ENCODE measurements at places on chromosomes 2 and 18.

DNA sequence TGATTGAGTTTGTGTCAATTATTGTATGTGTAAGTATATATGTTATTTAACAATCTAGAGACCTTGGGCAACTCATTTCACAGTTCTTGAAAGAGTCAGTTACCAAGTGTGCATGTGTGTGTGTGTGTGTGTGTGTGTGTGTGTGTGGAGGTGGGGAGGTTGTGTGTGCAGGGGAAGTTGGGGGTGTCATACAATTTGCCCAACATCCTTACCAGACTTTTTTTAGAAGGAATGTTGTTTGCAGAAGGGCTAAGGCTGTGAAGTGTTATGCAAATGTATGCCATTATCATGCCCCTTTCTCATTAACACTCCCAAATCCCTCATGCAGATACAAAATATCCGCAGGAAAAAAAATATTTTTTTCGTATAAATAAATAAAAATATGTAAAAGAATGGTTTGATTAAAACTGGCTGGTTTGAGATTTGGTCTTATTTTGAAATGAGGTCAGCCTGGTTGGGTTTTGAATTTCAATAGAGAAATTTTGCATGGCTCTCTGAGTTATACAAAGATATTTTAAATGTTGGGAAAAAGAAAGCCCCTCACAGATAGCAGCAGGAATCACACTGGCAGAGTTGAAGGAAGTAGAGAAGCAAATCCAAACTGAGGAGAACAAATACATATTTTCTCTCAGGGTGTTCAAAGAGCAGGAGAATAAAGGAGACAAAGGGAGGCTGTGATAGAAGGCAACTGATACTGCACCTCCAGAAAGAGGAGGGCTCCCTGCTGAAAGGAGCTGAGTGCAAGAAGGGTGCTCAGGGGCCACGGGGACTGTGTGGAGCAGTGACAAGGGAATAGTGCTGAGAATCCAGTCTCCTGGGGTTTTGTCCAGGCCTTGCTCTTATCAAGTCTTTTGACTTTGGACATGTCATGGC, 1365.5 kb upstream of the CELF4 start:
- DNase-seq, result no peak

DNA sequence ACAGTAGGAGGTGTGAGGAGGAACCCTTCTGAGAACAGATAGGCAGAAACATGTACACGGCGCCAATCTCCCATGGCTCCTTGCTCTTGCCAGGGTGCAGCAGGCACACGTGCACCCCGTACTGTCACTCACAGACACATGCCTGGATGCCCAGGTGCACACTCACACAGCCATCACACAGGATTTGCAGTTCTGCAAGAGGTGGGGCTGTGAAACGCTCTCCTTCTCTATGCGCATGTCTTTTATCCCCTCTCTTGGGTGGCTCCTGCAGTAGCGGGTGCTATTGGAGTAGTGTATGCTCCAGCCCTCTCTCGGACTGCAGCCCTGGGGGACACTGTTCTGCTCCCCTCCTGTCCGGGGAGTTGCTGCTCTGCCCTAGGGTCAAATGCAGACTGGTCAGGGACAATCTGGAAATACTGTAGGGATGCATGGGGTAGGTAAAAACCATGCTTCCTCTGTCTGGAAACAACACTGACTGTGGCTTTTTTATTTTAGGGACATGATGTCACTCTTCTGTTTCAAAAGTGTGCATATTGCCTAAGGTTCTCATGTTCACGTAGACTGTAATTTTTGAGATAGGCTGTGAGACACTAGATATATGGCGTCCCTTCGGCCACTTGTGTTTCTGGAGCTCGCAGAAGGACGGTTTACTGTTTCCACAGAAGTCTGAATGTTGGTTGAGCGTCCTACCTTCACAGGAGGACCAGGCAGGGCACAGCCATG, 118.5 kb downstream of the PRKCE start:
- no peak for DNase-seq

DNA sequence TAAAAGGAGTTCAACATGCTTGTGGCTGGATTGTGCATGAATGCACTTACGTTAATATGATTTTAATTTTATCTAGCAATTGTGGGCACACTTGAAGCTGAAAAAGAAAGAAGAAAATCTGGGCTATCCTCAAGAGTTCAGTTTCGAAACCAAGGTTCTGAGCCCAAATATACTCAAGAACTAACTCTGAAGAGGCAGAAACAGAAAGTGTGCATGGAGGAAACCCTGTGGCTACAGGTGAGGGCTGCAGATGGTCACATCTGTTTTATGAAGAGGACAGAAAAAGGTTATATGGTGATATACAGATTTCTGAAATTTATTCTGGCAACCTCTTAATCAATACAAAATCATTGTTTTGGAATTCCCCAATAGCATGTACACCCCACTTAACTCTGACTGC, 57.3 kb downstream of the ITGA6 start:
- DNase-seq, result no peak

GRCh38 chr2:224162122-224162521, 123.0 kb upstream of the SERPINE2 start:
- no peak for DNase-seq

GRCh38 chr18:37381554-37381953, 184.0 kb downstream of the CELF4 start:
- DNase-seq, result no peak

- DNase-seq, result no peak
These were observed 140.7 kb downstream of the RNF144A start for GRCh38 chr2:7057865-7058400.

DNA sequence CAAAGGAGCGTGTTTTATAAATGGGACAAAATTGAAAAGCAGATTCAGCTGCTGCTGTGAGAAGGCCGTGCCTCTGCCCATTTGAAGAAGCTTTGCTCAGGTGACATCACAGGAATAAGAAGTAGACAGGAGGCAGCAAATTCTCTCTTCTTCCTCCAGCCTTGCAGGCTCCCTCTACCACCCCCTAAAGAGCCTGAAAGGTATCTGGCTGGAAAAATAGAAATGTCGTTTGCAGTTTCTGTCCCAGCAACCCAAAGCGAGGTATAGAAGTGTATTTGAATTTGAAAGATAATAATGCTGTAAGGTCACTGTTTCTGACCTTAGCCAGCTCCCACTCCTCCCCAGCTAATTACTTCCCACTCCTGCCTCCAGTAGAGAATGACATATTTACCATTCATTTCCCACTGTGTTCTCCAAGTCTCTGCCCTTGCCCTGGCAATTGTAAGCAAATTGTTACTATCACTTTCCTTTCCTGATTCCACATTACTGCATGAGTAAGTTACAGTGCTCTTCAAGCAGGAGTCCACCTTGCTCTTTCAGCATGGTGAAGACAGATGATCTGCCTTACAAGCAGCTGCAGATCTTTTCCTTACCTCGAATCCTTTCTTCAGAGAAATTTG, 56.8 kb upstream of the RASGRP3 start:
- no peak for DNase-seq

DNA sequence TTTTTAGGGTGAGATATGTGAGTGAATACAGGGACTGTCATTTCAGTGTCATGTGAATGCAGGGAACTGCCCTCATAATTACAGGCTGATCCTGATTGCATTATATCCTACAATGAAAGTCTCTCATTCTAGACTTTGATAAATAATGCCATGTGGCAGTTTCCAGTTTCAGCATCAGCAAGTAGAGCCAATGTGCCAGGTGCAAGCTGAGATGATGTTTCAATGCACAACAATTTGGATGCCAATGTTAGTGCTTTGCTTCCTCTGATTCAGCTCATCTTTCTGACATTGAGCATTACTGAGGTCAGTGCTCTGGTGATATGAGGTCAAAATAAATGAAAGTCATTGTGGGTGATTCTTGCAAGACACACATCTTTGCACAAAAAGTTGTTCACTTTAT, 63.7 kb upstream of the TFPI start:
- DNase-seq, result no peak

DNA sequence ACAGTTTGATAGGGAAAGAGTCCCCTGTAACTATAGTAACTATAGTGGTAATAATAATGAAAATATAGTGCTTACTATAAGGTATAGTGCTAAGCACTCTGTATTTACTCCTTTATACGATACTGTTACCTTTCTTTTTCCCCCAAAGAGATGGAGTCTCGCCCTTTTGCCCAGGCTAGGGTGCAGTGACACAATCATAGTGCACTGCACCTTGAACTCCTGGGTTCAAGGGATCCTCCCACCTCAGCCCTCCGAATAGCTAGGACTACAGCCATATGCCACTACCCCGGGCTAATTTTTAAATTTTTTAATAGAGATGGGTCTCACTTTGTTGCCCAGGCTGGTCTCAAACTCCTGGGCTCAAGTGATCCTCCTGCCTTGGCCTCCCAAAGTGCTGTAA, 34.6 kb downstream of the EML4 start:
- DNase-seq, result no peak

DNA sequence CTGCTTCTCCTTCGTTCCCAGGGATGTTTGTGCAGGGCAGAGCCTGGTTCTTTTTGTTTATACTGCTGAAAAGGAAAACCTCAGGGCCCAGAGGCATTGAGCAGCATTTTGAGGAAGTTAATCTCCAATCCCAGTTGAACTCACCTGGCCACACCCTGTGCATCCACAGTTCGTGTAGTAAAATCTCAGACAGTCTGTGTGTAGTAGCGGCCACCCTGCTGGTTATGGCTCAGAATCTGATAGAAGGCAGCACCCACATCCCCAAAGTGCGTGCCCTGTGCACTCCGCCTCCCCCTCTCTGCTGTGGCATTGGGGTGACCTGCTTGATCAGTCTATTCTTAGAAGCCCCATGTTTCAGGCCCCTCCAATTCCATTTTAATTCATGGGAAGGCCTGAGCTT, 10.9 kb downstream of the TRIB2 start:
- DNase-seq, result no peak

DNA sequence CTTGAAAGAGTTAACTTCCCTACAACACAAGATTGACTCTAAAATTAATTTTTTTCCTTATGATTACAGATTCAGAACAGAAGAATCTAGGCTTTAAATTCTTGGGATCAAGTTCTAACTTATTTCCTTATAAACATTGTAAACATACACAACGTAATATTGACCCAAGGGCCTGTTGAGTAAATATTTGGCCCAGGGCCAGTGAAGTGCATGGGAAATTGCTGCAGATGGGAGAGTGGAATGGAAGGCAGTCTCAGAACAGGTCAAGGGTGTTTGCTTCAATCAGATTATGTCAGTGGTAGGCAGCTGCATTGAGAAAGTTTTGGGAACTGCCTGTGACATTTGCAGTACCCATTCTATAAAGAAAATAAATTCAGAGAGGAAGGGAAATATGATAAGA, 137.6 kb downstream of the MYO1B start:
- DNase-seq, result no peak

GRCh38 chr2:194004590-194005206, 1652.3 kb upstream of the SLC39A10 start:
- DNase-seq, result no peak

GRCh38 chr18:72013427-72013850, 530.7 kb downstream of the CBLN2 start:
- no peak for DNase-seq

DNA sequence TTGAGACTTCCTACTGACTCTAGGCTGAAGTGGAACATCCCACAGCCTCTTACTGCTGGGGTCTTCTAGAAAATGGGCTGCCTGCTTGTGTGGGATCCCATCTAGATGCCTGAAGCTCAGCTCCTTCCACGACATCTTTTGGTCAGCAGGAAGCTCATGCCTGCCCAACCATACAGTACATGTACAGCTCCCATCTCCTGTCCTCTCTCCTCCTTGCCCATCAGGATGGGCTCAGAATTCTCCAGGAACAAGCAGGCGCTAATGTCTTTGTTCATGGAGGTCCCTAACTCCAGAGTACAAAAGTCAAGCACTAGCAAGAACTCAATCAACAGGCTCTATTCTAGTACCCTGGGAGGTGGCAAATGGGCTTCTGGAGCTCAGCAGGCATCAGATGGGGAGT, 31.7 kb upstream of the GPR17 start:
- DNase-seq, result no peak

GRCh38 chr18:24127735-24128134, 11.1 kb upstream of the CABYR start:
- no peak for DNase-seq

- no peak for DNase-seq
These were observed 58.3 kb downstream of the FEZ2 start for GRCh38 chr2:36539631-36540030.

- DNase-seq, result no peak
These were observed 51.2 kb upstream of the NOSTRIN start for GRCh38 chr2:168751104-168751740.

DNA sequence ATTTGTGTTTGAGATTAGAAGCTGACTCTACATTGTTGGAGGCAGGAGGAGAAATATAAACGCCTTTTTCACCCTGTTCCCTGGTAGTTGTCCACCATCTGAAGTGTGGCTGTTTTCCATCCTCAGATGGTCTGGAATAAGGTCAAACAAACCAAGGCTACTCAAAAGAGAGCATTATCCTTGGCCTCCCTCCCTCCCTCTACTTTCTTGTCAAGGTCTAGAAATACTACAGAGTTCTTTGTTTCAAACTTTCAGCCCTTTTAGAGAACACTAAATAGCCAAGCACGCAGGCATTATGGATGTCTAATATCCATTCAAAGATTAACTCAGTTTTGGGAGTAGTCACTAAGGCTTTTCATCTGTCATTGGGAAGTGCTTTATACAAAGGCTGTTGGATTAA, 215.8 kb upstream of the ITGA4 start:
- DNase-seq, result no peak
